ENCODE measurements at places on chromosomes 12 and 14.

DNA sequence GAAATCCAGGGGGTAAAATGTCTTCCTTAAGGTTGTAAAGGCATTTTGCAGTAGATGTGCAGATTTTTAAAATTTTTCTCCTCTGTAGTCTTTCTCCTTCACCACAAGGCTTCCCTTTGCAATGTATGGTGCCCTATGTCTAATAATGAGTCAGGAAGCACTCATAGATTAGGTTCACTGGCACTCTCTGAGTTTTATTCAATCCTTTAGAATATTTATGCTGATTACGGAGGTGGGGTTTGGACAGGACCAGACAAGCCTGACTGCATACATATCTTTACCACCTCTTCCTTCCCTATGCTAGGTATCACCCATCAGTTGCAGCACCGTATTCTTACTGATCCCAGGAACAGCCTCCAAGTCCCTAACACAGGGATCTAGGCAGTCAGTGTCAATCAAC is 99.5 kb downstream of the NEDD1 start:
- no peak for DNase-seq

DNA sequence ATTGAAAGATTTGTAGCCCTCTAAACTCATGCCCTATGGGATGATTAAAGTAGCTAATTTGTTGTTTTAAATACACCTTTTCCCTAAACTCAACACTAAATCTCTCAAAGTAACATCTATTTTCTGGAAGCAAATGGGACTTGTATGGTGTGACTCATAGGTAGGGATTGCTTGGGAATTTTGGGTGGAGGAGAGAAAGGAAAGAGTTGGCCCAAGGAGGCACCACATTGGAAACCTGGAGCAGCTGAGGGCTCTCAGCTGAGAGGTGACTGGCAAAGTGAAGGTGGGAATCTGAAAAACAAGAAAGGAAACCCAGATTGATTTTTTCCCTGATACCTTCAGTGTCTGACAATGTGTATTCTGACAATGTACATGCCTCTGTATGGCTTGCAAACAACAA is 114.8 kb upstream of the PRICKLE1 start:
- DNase-seq, result no peak

- no peak for DNase-seq
Observed at GRCh38 chr14:23145794-23146350, 26.8 kb upstream of the CEBPE start.

GRCh38 chr12:58434726-58435125 is 485.6 kb downstream of the LRIG3 start:
- DNase-seq, result no peak

- DNase-seq, result no peak
Observed at GRCh38 chr12:6375269-6376078, at the start of gene SCNN1A. Gene SCNN1A (minus strand): TSS chr12:6375563. CDS start chr12:6374783, 780 bp downstream.

All from stimulated activated CD4-positive, alpha-beta T cell treated with anti-CD3 and anti-CD28 coated beads, TNF-alpha, amount 100 ng/mL, for 1 hour (primary cell).